ENCODE measurements at places on chromosomes 2 and 18.

GRCh38 chr2:9735335-9735734 lies 104.5 kb upstream of the YWHAQ start:
- DNase-seq = no peak

DNA sequence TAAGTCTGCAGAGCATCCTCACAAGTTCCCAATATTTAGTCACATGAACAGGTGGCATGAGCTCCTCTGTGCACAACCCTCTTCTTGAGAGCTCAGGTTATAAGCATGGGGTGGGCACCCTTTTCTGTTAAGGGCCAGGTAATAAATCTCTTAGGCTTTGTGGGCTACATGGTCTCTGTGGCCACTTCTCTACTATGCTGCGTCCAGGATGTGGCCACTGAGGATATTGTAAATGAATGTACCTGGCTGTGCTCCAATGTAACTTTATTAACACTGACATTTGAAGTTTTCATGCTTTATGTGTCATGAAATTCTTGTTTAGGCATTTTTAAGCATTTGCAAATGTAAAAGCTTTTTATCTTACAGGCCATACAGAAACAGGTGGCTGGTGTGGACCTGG lies 116.8 kb upstream of the ST6GAL2 start:
- DNase-seq = no peak

DNA sequence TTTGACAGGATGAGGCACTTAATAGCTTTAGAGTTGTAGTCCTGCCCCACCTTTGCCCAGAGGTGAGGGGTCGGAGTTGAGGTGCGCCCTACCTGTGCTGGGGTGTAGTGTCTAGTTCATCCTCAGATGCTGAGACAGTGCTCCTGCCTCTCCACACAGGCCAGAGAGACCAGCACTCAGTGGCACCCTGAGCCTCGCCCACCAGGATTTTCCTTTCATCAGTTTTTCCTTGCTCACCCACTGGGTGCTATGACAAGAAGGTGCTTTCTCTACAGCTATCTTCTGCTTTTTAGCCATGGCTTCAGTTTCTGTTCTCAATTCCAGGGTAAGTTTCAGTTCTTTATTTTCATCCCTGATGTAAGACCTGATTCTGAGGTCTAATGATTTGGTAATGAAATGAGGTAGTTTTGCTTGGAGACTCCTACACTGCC lies 16.8 kb upstream of the TMEM131 start:
- DNase-seq = no peak

- DNase-seq = no peak
Observed at GRCh38 chr2:106523976-106524665, 37.0 kb downstream of the CD8B2 start.

- DNase-seq = no peak
Observed at GRCh38 chr2:26913606-26913998, 56.8 kb upstream of the MAPRE3 start.

DNA sequence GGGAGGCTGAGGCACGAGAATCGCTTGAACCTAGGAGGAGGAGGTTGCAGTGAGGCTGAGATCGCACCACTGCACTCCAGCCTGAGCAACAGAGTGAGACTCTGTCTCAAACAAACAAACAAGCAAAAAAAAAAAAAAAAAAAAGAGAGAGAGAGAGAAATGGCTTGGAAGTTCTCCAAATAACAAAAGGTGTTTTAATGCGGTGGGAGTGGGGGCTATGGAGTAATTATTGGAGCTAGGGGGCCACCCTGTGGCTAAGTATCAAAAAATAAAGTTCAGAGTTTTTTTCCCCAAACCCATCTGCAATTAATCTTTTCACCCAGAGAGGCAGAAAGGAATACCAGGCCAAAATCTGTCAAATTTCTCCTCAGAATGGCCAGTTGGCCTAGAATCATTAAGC lies 23.0 kb upstream of the CEP68 start:
- no peak for DNase-seq

DNA sequence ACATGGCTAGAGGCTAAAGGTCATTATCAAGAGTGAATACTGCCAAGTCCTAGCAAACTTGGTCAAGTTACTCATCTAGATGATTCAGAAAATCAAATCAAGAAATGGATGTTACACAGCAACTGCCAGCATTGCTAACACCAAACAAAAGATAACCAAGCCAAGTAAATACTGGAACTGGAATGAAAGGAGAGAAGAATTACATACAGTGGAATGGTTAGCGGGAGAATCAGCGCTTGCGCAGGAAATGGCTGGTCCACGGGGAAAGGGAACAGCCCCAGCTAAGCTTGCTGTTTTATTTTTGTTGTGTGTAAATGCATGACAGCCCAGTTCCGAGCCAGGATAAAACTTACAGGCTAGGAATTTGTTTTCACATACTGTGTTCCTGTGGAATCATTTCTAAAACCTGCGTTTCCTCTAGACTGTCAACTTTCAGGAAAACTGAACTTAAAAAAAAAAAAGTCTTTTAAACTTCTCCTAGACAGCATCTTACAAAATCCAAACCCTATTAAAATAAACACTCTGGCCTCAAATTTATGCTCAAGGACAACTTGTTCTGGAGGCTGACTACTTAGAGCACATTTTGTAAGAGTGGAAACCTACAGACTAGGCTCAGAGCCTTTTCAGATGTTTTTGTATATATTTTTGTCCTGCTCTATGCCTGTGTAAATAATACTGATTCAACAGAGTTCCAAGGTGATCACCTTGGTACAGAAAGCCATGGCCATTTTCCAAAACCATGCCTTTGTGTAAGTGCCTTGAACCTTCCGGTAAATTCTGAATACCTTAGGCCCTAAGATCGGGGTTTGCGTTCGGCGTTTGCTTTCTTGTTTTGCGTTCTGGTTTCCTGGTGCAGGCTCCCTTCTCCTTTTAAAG lies 30.7 kb upstream of the TXNDC2 start:
- no peak for DNase-seq

GRCh38 chr18:59132810-59133465 lies 6.7 kb upstream of the SEC11C start:
- DNase-seq = no peak

DNA sequence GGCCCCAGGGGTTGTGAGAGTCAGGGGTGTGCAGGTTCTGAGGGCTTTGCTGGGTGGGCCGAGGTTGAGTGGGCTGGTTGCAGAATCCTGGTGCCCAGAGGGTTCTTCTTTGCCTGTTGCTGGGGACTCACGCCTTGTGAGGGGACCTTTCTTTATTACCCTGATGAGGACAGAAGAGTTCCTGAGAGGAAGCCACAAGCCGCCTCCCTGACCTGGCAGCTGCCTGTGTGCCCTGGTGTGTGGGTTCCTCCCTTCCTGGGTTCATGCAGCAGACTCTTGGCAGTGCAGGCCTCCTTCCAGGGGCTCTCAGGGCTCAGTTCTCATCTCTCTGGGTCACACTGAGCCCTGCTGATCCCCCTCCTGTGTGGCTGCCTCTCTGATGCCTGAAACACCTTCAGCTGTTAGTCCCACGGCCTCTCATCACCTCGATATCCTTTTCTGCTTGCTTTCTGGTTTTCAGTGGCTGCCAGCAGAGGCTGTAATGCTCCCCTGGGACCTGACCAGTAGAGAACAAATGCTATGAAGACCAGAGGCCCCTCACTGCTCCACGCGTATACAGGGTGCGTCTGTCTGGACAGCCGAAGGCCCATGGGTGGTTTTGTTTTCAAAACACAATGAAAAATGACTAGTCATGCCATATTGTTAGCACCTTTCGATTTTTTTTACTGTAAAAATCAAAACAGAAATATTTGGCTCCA lies 191.3 kb downstream of the AGAP1 start:
- no peak for DNase-seq

DNA sequence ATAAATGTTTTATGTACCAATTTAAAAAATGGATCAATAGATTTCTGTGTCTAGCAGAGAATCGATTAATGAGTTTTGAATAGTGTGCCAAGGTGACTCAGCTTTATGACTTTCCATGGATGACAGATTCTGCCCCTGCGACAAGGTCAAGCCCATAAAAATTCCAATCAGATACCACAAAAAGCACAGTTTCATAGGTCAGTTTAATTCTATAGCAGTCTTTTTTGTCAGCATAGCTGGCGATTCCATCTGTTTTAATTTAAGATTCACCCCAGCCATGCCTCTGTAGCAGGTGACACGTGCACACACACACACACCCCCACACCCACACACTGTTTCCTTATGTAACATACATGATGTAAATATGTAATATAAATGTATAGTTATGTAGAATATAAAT lies 28.9 kb downstream of the RAB31 start:
- no peak for DNase-seq

DNA sequence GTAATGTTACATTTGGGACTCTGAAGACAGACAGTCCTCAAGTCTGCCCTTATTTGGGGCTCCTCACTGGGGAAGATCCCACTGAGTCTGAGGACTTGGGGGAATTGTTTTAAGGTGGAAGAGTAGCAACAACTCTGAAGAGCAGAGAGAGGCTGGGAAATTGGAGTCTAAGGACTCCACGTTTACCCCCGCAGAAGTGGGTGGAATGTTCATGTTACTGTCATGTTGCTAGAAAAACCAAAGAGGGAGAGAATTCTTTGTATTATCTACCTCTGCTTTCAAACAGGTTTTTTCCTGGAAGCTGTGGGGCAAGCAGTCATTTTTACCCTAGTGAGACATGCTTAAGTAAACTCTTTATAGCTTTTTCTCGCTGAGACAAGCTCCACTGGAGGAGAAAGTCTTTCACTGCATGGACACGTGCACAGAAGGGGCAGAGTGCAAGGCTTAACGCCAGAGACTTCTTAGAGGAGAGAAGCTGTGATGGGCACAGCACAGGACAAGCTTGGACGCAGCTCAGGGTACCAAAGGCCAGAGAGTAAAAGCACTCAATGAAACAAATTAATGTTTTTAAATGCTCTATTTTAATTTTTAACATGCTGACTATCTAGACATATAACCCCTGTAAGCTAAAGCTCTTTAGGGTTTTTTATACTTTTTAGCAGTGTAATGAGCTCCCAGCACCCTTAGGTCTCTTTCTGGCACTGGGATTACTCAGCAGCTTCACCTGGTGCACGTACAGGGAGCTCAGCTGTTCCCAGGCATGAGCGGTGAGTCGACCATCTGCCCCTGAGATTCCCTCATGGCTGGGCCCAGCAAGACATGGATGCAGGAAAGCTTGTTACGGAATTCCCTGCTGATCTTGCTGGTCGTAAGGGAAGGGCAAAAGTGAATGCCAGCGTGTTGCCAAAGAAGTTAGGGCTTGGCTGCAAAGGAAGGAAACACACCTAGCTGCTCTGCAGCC lies 54.5 kb upstream of the BIN1 start:
- no peak for DNase-seq

All from central memory CD4-positive, alpha-beta T cell (primary cell).